ENCODE measurements at places on chromosomes 3 and 15. TPM values are rescaled to one million over a fixed set of nuclear protein-coding genes. Genes with fewer than 3 reads are reported as not detected.

GRCh38 chr15:74377831-74378766 is 10.7 kb upstream of the CYP11A1 start:
- DNase-seq: no peak

DNA sequence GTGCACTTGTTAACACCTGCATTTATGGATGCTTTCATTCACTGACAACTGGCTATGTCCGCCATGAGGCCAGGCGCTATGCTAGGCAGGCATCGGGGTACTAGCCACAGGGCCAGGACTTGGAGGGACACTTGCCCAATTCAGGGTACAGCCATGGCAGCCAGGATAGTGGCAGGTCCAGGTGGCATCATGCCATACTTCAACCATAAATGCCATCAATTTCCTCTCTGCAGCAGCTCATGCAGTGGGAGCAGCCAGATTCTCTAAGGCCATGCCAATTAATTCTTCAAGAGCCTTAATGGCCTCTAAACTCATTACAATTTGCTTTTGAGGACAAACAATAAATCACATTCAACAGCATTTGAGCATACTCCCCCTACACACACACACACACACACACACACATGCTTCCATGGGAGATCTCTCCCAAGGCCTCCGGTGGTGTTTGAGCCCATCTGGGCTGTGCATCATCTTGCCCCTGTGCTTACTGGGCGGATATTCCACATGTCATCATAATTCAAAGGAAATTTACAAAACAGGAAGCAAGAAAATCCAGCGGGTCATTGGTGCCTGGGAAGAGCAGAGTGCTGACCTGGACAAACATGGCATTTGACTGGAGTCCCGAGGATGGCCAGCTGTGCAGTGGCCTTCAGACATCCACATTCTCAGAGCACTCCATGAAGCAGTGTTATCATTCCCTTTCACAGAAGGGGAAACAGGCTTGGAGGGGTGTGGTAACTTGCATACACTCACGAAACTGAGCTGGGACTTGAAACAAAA is 109.1 kb downstream of the IQSEC1 start:
- DNase-seq: no peak

Gene HAPLN3
- 114 TPM for total RNA-seq

- DNase-seq: no peak
These were observed 277.1 kb upstream of the GBE1 start for GRCh38 chr3:82038556-82038955.

All from activated T-cell treated with anti-CD3 and anti-CD28 coated beads, Interleukin-2, amount 50 U/mL, for 72 hours (primary cell).